T-helper 17 cell (primary cell): ENCODE measurements at places on chromosomes 13 and 19.
A peak's percentile ranks its signal among the peaks of the same experiment; 100 is the strongest.

DNA sequence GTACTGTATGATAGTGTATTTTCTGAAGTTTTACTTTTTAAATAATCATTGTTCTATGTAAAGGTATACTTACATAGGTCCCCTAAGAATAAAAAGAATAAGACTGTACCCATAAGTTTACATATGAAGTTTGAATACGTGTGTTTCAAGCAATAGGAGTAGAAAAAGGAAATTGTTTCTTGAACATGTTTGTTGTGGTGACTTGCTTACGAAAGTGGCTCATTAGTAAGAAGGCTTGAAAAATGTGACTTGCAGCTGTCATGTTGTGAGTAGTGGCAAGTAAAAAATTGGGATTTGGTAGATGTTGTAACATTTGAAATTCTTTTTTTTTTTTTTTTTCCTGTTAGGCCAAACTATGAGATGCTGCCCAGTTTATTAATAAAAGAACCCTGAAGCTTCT, 203.3 kb downstream of the LMO7 start:
- no peak for DNase-seq

GRCh38 chr19:38395381-38396114, 7.1 kb downstream of the SPRED3 start:
- no peak for DNase-seq

DNA sequence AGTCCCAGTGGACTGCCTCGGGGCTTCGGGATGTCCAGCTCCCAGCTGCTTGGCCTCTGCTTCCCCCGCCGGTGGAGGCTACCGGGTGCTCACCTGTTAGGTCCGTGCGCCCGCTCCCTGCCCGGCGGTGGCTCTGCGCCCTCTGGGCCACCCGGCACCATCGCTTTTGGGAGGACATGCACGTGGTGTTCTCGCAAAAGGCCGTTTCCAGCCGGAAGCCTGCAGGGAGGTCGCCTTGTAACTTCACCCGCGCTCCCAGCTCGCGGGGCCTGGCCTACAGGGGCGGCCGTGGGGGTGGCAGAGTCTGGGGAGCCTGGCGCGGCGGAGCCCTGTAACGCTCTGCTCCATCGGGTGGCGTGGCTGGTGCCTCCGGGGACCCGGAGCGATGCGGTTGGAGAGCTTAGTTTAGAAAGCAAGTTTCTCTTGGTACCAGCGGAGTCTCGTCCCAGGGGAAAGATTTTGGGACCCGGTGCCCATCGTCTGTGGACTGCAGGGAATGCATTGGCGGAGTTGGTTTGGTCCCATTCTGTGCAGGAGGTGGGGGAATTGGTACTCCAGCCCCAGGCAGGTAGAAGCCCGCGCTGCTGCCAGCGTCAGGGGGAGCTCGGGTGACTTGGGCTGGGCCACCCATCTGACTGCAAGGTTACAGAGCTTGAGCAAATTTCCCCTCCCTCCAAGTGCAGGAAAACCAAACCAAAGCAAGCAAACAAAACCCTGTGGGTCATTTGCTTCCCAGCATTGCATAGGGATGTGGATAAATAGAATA, 673 bp downstream of the SPATA13 start:
- peak; percentile 15 for DNase-seq

DNA sequence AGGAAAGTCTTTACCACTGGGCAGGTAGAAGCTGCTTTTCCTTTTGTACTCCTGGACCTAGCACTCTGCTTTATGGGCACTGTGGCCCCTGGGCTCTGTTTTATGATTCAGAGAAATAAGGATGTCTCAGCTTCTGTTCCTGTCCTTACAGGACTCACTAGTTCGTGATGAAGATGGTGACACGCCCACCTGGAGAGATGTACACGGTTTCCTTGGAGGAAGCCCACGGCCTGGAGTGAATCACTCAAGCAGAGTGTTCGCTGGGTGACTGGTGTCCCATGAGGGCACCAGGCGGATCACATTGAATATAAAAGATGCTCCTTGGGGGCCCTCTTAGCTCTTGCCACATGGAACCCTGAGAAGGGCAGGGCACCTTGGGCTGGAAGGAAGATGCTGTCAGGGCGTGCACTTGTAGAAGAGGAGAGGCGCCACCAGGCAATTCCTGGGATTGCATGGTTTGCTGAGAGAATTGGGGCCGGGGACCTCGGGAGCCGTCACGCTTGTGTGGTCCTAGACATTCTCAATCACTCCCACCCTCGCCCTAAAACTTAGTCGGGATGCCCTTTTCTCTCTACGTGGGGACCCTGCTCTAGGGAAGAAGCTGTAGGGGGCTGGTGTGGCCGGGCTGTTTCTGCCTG, 202.6 kb downstream of the TSHZ3 start:
- no peak for DNase-seq

GRCh38 chr19:49058562-49058961, 1.0 kb upstream of the CGB7 start:
- no peak for DNase-seq

- no peak for DNase-seq
These were observed 58.5 kb downstream of the SPATA13 start for GRCh38 chr13:24218977-24219376.

- DNase-seq = no peak
These were observed 29.8 kb downstream of the ARHGAP35 start for GRCh38 chr19:46890423-46891170.

DNA sequence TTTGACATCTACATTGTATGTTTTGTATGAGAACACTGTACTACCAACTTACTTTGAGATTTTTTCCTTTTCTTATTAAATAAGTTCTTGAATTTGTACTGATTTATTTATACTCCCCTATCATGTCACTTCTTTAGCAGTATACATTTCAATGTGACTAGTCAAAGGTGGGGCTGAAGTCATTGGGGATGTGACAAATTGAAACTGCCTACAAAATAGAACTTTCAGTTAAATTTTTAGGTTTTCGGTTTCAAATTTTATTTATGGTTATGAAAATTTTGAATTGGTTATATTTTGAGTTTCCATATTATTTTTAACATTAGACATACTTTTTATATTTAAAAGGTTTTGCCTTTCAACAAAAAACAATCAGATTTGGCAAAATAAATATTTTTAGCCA, 221.6 kb downstream of the NBEA start:
- DNase-seq = no peak

- DNase-seq = no peak
These were observed 123.5 kb downstream of the CRYL1 start for GRCh38 chr13:20401931-20402856.

- no peak for DNase-seq
These were observed 29.1 kb downstream of the ZNF787 start for GRCh38 chr19:56091751-56092546.

- DNase-seq = no peak
These were observed 301.4 kb downstream of the GPC5 start for GRCh38 chr13:91699863-91700262.

DNA sequence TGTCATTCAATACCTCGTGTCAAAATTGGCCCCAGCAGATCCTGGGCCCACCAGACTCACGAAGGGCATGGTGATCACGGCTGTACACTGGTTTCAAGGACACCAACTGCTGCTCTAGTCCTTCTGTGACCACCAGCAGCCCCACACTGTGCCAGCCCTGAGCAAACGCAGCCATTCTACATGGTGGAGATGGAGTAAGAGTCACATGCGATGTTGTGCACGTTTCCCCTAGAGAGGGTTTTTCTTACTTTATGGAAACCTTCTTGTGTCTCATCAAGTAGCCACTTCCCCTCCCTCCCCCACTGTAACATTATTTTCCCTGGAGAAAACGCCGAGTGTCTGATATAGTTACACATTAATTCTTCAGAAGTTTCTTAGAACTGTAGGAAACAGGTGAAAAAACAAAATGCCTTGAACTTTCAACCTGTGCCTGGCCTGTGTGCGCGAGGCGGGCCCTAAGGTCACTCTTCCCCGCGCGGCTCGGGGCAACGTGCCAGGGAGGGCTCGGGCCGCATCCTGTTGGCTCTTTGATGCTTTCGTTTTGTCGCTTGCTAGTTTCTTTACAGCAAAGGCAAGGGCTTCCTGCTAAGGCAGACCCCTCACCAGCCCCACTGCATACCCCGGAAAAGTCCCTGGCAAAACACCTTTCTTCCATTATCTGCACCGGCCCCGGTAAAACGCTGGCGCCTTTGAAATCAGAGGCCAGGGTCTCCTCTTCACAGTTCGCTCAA, 44.6 kb downstream of the GGACT start:
- no peak for DNase-seq

DNA sequence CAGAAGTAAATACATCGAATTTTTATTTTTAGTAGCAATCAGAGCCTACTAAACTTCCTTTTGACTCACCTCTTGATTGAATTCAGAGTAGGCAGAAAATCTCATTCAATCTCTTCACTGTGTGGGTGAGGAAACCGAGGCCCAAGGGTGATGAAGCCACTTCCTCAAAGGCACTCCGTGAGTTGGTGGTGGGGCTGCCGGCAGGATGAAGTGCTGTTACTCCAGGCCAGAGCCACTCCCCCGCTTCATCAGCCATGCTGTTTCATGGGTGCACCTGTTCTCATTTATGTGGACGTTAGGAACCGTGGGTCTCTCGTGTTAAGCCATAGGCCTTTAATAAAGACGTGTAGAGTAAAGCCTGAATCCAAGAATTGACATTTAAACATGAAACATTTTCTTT, 13.2 kb downstream of the ING1 start:
- DNase-seq = no peak

GRCh38 chr13:41939398-41939797, 21.5 kb downstream of the VWA8 start:
- no peak for DNase-seq

DNA sequence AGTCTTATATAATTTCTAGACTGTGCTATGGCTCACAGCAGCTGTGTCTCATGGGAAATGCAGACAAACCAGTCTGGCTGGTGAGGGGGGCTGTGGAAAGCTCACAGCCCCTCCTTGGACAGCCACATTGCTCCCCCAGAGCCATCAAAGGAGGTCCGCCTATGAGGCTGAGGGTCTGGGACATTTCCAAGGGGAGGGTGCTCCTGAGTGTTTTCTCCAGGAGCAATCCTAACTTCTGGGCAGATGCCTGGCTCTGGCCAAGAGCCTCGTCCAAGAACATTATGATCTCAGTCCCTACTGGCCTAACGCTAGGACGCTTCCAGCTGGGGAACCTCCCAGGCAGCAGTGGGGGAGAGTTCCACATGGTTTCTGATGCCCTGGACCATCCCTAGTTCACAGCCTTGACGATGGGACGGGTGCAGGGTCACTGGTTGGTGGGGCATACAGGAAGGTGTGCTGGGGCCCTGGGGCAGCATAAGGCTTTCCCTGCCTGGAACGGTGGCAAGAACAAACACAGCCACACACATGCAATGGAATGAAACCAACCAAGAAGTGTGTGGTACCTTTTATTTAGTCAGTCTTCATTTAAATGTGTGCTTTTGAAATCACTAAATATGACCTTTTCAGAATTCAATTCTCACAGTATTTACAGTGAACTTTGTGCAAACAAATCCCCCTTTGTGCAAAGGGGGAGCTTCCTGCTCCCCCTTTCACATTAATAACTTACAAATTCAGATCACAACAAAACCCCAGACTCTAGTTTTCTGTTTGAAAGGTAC, 60.6 kb downstream of the CDADC1 start:
- no peak for DNase-seq

GRCh38 chr13:26697069-26697955, 63.3 kb downstream of the GPR12 start:
- no peak for DNase-seq

DNA sequence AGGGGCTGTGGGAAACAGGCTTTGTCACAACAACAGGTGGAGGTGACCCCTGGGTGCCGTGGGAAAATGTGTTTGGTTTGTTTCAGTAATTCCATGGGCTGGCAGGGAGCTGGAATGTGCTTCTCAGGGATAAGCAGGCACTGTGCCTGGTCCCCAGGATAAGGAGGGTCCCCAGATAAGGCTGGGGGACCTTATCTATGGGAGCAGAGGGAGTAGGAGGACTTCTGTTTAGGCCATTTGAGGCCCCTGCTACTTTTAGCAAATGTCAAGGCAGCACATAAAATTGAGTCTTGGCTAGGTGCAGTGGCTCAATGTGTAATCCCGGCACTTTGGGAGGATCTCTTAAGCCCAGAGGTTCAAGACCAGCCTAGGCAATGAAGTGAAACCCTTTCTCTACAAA, 59.5 kb downstream of the KCNC3 start:
- no peak for DNase-seq

GRCh38 chr19:43636121-43636683, 3.4 kb downstream of the CADM4 start:
- DNase-seq = no peak

GRCh38 chr19:51485960-51486660, 7.8 kb downstream of the CEACAM18 start:
- no peak for DNase-seq

- no peak for DNase-seq
These were observed 15.4 kb upstream of the SBNO2 start for GRCh38 chr19:1189419-1189818.

DNA sequence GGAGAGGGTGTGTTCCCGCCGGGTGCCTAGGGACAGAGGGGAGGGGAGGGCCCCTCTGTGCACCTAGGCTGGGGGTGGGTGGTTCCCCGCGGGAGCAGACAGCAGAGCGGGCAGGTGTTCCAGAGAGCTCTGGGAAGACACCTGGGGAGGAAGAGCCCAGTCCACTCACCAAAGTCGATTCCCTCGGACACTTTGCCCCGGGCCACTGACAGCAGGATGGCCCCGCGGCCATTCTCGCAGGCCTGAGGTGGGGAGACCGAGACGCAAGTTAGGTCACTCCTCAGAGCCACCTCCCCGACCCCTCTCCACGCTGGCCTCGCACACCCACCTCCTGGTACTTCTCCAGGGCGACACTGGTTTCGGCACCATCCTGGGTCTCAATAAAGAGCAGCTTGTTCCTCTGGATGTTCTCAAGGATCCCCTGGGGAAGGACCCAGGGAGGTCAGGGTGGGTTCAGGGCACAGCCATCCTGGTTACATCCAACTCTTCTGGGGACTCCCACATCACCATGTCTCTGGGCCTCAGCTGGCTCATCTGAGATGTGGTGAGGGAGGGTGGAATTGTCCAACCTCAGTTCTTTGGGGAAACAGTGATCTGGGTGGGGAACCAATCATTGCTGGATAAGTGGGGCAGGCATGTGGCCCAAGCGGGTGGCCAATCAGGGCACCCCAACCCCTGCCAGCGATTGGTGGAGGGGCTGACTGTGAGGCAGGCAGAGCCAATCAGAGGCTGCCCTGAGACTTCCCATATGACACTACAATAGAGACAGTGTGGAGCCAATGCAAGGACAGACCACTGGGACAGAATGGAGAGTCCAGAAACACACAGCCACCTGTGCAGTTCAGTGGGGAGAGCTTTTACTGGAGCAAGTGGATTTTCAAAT, 12.6 kb downstream of the KLC3 start:
- DNase-seq = no peak

DNA sequence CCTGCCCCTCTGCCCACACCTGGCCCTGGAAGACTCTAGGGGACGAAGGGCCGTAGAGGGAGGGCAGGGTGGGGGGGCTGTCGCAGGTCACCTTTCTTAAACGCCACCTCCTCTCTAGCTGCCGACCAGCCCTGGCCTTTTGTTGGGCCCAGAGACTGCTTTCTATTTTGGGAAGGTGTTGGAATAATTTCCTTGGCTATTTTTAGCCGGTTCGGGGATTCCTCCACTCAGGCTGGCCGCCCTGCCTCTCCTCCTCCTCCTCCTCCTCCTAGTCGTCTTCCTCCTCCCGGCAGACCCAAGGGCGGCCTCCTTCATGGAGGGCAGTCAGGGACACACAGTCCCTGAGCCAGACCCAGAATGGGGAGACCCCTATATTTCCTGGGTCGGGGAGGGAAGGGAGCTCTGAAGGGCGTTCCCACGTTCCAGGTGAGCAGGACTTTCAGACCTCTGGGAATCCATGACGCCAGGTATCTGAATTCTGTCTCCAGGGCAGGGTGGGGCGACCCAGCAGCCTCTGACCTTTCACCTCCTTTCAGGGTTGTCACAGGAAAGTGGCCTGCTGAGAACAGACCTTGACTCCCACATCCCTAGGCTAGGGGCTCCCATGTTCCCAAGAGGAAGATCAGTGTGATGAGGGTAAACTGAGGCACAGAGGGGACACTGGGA, 19.9 kb downstream of the GADD45B start:
- no peak for DNase-seq
